NCI-H1436 treated with DMSO at 0.1 percent for 48 hours (cell line): ENCODE measurements at places on chromosomes 3 and 15.

DNA sequence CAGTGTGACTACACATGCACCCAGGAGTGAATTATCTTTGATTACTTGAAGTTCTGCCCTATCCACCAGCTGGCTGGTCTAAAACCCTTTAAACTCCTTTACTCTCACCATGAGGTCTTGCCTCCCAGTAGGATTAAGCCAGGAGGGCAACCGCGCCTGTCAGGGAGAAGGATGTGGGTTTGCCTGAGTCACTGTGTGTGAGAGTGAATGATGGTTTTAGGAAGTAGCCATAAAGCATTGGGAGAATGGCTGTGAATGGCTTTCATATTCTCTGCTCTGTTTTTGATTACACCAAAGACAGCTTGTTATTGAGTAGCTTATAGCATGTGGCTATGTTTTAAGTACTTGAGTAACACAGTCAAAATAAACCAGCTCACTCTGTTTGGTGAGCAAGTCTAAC, 637.7 kb upstream of the TBL1XR1 start:
- no peak for DNase-seq

GRCh38 chr3:148605521-148605920, 92.2 kb upstream of the AGTR1 start:
- DNase-seq: no peak

DNA sequence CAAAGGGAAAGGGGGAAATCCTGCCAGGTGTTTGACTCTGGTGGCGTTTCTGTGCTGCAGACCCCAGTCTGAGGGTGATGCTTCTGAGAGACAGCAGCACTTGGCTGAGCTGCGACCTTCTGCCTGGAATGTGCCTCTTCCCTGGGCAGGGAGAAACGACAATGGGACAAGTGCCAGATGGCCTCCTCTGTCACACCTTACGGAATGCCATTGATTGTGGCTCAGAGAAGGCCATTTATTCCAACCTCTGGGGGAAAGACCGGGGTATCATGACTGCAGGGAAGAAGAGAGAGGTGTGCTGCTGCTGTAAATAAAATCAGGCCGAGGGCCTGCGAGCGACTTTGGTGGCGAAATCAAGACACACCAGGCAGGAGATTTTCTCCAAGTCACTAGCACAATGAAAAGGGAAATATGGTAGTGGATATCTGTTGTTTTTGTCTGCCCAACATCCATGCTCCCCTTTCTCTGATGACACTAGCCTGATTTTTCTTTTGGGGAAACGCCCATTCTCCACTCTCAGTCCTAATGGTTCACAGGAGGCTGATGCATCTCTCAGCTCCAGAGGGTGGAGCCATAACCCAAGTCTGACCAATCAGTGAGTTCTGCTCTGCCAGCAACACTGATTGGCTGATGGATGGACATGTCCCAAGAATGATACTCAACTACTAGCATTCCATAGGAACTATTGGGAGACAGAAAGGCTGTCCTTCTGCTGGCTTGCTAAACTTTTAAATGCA, 336.1 kb downstream of the FOXP1 start:
- DNase-seq: no peak

DNA sequence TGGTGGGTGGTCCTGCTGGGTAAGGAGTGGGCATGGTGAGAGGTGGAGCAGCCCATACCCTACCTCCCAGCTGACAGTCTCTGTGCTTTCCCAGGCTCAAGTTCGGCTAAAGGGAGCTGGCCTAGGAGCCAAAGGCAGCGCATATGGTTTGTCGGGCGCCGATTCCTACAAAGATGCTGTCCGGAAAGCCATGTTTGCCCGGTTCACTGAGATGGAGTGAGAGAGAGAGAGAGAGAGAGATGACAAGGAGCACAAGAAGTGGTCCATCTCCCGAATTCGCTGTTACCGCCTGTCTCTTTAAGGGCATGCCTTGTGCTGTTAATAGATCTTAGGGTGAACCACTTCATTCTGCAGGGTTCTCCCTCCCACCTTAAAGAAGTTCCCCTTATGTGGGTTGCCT, 29.5 kb downstream of the RBM5 start:
- no peak for DNase-seq
